ENCODE measurements at places on chromosomes 13 and 19.

GRCh38 chr19:15252398-15253018 lies 20.3 kb upstream of the EPHX3 start:
- DNase-seq: no peak

GRCh38 chr19:47593860-47594259 lies 15.1 kb upstream of the BICRA start:
- no peak for DNase-seq

GRCh38 chr13:105773863-105774538 lies 761.5 kb downstream of the EFNB2 start:
- DNase-seq: no peak

DNA sequence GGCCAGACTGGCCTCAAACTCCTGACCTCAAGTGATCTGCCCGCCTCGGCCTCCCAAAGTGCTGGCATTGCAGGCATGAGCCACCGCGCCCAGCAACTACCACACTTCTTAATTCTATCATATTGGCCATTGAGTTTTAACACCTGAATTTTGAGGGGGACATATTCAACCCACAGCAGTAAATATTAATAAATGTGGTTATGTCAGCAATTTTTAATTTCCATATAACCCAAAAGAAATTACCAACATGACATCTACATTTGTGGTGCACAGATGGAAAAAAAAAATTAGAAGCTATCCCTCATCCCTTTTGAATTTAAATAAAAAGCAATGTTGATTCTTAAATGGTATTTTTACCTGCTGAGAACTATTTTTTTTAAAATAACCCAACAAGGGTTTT lies 88.7 kb downstream of the SLITRK6 start:
- no peak for DNase-seq

- DNase-seq: no peak
These were observed 28.7 kb downstream of the CAPN12 start for GRCh38 chr19:38715555-38715954.

DNA sequence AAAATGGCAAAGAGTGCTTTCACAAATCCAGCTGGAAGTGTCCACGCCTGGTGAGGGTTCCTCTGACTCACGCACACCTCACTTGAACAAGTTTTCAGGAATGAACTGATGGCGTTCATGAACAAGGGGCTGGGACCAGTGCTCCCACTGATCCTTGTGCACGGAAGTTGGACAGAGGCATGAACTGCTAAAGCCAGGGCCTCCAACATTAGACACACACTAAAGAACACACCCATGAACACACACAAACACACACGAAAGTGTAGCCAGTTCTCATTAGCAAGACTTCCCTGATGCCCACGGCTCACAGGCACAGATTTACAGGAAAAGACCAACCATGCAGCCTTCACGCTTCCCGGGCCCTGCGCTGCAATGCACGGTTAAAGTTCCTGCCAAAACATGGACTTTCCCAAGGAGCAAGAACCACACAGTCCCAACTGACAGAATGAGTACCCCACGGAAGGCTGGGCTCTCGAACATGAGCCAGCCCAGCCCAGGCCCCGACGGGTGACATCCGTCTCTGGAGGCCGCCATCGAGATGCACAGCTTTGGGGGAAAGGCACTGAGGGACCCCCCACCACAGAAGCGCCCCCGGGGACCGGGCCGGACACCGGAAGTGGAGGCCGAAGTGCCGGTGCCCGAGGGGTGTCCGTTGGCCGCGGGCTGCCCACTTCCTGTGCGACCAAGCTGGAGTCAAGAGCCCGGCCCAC lies 808 bp downstream of the DNMT1 start:
- DNase-seq: peak; percentile 47

GRCh38 chr19:29672933-29673336 lies 7.7 kb downstream of the PLEKHF1 start:
- DNase-seq: peak; percentile 84

DNA sequence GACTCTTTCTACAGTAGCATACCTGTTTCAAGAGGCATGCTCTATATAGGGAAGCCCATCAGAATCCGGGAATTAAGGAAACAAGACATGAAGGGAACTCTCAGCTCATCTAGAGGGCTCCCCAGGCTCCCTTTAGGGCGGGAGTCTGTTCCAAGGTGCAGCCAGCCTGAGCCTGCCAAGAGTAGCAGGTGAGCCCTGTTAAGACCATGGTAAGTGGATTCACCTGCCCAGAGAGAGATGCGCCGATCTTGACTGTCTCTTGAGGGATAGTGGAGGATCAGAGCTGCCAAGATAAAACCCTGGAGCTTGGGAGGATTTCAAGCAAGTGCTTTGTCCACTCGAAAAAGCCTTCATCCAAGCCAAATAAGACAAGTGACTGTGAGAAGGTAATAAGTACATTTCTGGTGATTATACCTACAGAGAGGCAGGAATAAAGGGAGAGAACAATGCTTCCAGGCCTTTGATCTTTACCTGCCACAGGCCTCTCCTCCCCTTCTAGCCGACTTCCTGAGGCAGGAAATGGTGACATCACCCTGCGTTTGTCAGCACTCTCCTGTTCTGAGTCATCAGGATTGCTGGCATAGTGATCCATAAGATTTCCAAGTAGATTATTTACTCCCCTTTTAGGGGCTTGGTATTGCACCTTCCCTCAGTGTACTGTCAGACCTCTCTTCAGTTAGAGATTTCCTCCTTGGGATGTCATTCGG lies 31.5 kb downstream of the KLF5 start:
- no peak for DNase-seq

Data from activated naive CD8-positive, alpha-beta T cell treated with anti-CD3 and anti-CD28 coated beads, Interleukin-2, amount 50 U/mL, for 24 hours (primary cell).